Subcutaneous adipose tissue (tissue), 4 donors: ENCODE measurements at places on chromosomes 12 and 14. TPM values are rescaled to one million over a fixed set of nuclear protein-coding genes. Genes with fewer than 3 reads are reported as not detected.

The SLC7A8 gene
- total RNA-seq: 83.8 TPM

The GALNT16 gene
- 8.6 TPM for total RNA-seq

The DIO2 gene
- total RNA-seq: 0.88 TPM

The TCL1A gene
- total RNA-seq: not detected

The RAB35 gene
- total RNA-seq: 24.3 TPM

The E2F7 gene
- not detected for total RNA-seq

The OTX2 gene
- not detected for total RNA-seq

The PTPRB gene
- total RNA-seq: 60.3 TPM

The LMO3 gene
- total RNA-seq: 87.4 TPM

The GLIPR1L1 gene
- not detected for total RNA-seq
